ENCODE measurements at places on chromosomes 5 and 9.
A peak's percentile ranks its signal among the peaks of the same experiment; 100 is the strongest.

DNA sequence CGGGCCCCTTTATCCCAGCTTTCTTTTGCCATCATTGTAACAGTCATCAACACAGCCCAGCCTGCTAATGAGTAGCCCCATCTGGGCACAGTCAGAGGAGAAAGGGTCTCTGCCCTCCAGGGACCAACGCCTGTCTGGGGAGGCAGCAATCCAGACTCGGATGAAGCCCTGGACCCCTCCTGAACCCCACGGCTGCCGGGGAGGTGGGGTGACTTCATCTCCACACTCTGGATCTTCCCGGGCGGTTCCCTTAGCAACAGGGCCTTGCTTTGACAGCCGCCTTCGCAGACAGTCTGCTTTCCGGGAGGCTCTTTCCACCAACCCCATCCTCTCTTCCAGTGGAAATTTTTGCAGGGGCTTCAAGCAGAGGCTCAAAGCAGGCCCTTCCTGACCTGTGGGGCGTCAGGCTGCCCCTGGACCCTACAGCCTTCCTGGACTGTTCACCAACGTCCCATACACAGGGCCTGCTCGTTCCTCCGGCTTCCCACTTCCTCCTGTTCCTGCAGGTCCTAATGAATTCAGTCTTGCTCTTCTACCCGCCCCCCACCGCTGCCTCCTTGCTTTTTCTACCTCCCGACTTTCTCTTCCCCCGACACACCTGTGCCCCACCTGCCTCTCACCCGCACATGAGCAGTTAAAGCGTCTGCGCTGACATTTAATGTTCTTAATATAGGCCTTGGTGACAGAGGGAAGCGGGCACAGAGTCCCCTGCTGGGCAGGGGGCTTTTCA lies 161.7 kb upstream of the MVB12B start:
- DNase-seq, result no peak

GRCh38 chr5:28780083-28780692 lies 1741.8 kb upstream of the CDH9 start:
- no peak for DNase-seq

GRCh38 chr5:76400466-76400865 lies 2.6 kb upstream of the IQGAP2 start:
- no peak for DNase-seq

- peak; percentile 43 for DNase-seq
These were observed 33.1 kb downstream of the ATP6V0E1 start for GRCh38 chr5:173016598-173017046.

GRCh38 chr9:10055886-10056395 lies 556.9 kb downstream of the PTPRD start:
- no peak for DNase-seq

DNA sequence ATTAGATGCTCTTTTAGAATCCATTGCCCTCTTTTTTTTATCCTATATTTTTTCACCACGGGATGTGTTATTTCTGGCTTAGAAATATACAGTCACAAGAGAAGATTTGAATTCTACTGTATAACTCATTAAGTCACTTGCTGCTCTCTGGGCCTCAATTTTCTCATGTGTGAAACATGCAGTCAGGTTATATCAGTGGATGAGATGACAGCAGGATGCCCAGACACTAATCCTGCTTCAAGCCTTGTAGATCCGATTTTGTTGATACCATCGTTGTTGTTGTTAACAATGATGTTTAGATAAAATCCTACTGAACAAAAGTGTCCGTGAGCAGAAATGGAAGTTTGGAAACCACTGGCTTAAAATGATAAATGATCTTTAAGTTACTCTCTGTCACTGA lies 421.9 kb upstream of the DMAC1 start:
- DNase-seq, result no peak

GRCh38 chr9:115106001-115106400 lies 12.0 kb downstream of the TNC start:
- DNase-seq, result peak; percentile 10

GRCh38 chr5:178839319-178839704 lies 20.4 kb upstream of the ZNF354B start:
- DNase-seq, result peak; percentile 25

- DNase-seq, result no peak
These were observed 37.9 kb downstream of the ERGIC1 start for GRCh38 chr5:172871982-172872381.

DNA sequence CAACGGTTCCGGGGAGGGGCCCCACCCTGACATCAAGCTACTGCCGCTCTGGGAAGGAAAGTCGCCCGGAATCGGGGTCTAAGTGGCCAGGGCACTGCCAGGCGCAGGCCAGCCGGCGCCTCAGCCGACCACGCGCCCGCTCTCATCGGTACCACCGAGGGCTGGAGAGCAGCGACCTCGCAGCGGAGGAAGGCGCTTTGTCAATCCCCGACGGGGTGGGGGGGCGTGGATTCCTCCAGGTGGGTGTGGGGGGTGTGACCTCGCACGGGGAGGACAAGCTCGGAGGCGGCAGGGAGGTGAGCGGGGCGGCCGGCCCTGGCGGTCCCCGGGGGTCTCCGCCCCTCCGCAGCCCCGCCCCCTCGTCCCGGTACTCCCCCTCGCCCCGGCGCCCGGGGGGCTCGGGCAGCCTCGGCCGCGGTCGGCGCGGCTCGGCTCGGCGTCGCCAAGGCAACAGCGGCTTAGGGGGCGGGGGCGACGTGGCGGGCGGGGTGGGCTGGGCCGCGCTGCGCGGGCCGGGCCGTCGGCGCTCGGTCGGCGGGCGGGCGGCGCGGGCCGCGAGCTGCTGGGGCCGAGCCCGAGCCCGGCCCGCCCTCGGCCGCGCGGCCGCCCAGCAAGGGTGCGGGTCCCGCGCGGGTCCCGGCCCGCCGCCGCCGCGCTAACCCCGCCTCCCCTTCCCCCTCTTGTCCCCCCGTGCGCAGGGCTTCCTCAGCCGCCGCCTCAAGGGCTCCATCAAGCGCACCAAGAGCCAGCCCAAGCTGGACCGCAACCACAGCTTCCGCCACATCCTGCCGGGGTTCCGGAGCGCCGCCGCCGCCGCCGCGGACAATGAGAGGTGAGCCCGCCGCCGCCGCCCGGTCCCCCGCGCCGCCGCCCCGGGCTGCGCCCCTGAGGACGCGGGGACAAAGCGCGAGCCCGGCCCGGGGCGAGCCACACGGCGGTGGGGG lies 47.5 kb downstream of the DAB2IP start:
- no peak for DNase-seq

- DNase-seq, result no peak
These were observed 499 bp upstream of the FOXE1 start for GRCh38 chr9:97852399-97853055.

GRCh38 chr5:20032896-20033295 lies 44.9 kb upstream of the CDH18 start:
- DNase-seq, result no peak

- peak; percentile 51 for DNase-seq
These were observed 334.7 kb downstream of the NR2F1-AS1 start for GRCh38 chr5:93246090-93246855.

GRCh38 chr9:107730666-107731065 lies 241.1 kb upstream of the KLF4 start:
- no peak for DNase-seq

DNA sequence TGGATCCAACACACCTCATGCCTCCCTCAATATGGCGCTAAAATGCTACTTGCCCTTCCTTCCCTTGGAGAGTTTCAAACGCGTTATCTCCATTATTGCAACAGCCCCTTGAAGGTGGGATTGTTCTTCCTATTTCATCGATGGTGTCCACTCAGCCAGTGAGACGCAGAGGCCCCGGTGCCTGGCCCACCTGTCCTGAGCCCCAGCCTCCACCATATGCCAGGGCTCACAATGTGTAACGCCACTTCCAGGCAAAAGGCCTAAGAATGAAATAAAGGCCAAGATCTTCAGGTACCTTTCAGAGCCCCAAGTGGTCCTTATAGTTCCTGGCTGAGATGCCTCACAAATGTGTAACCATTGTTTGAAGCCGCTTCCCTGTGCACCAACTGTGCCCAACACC lies 170.7 kb upstream of the PHYKPL start:
- DNase-seq, result no peak

- DNase-seq, result no peak
These were observed 172.1 kb downstream of the NR3C1 start for GRCh38 chr5:143231416-143231815.

DNA sequence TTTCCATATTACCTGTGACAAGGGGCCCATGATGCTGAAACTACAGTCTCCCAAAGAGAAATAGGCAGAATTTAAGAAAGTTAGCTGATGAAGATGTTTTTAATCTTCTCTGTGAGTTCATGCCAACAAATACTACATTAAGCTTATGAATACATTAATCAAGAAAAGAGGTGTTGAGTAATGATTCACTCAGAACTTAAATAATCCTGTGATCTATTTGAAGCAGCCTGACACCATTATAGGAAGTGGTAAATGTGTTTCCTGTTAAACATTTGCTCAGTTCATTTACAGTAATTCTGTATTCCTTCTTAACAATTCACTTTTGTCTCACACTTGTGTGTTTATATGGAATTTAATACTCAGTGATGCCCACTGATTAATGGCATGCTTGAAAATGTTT lies 75.0 kb upstream of the IZUMO3 start:
- DNase-seq, result no peak

DNA sequence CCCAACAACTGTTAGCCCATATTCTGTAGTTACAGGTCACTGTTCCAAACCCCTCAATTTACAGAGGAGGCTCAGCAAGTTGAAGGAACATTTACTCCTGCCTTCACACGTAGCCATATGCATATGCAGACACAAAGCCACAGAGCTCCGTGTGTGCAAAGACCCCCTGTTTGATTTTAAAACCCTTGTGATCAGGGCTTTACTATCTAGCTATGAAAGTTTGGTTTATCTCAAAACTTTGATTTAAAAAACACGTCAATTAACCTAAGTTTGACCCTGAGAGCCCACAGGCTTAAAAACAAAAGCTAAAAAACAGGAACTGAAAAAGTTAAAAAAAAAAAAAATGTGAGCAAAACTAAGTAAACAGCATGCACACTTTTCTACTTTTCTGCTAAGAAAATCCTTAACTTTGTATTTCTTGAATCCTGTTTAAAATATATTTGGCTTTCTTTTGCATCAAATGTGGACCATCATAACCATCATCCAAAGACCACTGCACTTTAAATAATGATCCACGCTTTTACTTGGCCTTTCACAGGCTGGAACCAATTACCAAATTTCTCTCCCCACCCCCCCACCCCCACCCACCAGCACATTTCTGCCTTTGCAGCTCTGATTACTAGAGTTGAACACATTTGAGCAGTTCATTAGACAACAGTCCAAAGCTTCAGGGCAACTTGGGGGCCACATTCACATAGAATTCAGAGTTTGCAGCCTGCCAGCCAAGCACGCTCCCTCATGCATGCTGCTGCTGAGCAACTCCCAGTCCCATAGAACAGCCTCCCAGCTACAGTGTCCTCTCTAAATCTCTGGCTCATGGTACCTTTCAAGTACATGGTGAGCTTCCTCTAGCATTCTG lies 128.8 kb upstream of the MAP3K1 start:
- no peak for DNase-seq

Data from HuH-7.5 (cell line).